H7 (cell line): ENCODE measurements at places on chromosomes 1 and 21.
A peak's percentile ranks its signal among the peaks of the same experiment; 100 is the strongest.

- no peak for DNase-seq
Measured at GRCh38 chr1:83029050-83029449, 969.9 kb downstream of the TTLL7 start.

DNA sequence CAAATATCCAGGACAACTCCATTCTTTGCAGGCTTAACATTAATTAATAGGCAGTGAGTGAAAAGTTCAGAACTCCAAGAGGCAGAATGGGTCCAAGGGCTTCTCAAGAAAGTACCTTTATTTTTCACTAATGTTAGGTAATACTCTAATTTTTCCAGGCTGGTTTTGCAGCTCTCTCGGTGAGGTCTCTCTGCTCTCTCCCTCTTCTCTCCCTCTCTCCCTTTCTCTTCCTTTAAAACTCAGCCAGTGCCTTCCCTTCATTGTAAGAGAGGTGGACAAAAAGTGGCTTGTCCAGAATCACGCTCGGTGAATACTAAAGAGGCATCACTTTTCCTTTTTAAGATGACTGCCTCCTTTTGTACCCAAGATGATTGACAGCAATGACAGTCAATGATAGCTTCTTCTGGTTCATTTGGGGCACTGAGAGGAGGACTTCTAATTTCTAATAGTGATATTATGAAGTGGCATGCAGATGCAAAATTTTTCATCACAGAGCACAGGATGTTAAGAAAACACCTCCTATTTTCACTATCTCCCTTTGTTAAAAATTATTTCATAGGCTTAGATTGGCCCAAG is 1.3 kb upstream of the CHI3L1 start:
- DNase-seq = no peak

GRCh38 chr1:150142083-150142482 is 7.6 kb upstream of the PLEKHO1 start:
- DNase-seq = no peak

DNA sequence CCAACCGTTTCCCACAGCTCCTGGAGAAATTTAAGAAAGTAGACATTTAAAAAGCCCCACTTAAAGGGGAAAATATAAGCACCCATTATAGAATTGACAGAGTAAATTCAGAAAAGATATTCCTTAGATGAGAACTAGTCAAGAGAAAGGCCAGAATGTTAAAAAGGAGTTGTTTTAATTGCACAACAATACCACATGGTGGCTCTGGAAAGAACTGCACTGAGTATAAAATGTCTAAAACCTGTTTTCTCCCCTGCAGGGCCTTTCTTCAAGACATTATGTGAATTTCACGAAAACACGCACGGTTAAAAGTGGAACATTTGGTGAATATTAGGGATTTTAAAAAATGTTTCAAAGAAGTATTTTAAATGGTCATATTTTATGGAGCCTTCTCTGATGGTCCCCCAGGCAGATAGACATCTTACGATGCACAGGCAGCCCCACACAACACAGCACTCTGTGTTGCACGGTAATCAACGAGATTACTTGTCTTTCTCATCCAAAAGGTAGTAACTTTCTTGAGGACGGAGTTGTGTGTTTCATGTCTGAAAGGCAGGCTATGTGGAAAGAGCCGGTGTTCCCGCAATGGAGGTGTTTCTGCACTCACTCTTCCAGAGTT is 101.9 kb downstream of the PRRX1 start:
- DNase-seq = no peak

DNA sequence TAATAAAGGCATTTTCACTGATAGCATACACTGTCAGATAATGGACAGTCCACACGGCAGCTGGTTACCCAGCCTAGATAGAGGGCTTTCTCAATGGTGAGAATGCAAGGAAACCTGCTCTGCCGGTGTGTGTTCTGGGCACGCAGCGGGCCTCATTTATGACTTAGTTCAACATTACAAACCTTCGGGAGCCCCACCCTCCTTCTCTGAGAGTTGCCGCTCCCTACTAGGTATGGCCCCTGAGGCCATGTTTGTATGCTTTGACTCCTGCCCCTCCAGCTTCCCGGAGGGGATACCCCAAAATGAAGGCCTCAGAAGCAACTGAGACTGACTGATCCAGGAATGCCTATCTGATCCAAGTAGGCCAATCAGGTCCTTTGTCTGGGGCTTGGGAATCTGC is 17.2 kb upstream of the FABP3 start:
- no peak for DNase-seq

GRCh38 chr1:235643837-235644692 is 5.5 kb downstream of the GNG4 start:
- DNase-seq = no peak

DNA sequence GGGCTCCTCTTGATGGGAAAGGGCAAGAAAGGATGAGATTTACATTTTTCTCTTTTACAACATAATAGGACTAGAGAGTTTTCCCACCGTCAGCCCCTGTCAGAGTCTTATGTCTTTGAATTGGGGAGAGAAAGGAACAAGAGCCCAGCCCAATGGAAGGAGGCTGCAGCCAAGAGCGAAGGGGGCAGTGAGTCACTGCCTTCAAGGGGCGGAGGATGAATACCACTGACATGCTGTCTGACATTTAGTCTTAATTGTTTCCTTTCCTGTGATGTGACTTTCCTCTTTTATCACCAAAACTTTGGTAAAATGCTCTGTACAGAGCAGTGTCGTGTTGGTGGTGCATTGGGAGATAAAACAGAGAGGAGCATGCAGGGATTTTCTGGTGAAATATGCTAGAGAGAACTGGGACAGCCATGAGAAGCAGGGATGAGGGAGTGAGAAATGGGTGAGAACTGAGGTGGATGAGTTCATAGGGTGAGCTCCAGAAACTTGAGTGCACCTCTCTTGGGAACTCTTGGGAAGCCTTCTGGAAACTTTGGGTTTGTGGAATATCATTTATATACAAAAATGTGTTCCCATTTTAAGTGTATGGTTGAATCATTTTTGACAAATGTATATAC is 179.9 kb upstream of the FGGY start:
- peak; percentile 58 for DNase-seq

DNA sequence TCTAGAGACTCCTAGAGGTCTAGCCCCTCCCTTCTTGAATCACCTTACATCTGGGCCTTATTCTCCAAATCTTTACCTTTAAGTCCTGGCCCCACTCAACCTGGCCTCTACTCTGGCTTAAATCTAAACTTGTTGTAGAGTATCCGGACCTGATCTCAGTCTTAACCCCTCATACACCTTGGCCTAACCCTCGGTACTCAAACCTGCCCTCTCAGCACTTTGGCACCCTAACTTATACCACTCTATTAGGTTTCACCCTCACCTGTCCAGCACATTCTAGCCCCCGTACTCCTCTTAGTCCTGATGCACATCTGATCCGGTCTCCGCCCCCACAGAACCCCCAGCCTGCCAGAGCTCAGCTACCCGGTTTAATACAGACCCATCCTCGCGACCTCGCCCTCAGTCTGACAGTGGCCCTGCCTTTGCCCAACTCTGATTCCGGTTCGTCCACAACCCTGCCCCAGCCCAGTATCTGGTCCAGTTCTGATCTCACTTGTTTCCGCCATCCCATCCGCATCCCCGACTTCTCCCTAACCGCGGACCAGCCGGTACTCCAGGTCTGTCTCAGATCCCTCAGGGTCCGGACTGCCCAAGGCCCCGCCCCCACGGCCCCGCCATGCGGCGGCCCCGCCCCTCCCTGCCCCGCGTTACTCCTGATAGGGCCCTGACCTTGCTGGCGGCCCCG is 1.5 kb downstream of the TRIM62 start:
- no peak for DNase-seq
